ENCODE measurements at places on chromosomes 5 and 9. TPM values are rescaled to one million over a fixed set of nuclear protein-coding genes. Genes with fewer than 3 reads are reported as not detected.

PCDHB16 gene
- 1.8 TPM for total RNA-seq

- DNase-seq: no peak
Observed at GRCh38 chr9:89745601-89746376, 141.0 kb downstream of the GADD45G start.

FBXW11 gene
- 111 TPM for total RNA-seq

RLN2 gene
- total RNA-seq: not detected

DNAJC18 gene
- 8.8 TPM for total RNA-seq

DNA sequence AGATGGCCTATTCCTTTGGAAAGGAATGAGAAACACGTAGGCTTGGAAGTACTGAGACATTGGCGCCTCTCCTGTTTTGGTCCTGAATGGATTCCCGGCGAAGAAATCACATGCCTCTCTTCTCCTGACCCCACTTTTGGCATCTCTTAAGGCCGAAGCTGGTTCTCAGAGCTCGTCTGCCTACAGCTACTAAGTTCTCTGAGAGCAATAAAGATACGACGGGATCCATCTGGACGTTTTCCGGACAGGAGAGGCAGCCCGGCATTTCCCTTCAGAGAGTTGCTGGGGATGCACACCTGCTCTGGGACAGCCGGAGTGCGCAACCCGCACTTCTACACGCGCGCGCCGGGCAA, 336.8 kb upstream of the PUM3 start:
- no peak for DNase-seq

PCDHA1 gene
- total RNA-seq: not detected

DNA sequence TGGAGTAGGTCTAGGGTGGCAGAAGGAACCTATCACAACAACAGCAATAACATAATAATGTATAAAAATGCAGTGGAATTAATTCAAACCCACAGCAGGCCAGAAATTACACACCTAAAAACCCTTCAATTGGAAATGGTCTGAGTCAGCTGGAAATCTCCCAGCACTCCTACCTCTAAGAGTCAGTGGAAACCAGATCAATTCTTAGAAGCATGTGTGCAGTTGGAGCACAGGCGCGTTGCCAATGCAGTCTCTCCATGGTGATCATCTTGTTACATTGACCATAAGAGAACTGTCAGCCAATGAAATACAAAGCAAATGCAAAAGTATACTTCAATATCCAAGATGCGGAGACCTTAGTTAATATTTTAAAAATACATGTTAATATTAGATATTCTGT, 15.1 kb upstream of the CSNK1G3 start:
- DNase-seq: no peak

BARHL1 gene
- not detected for total RNA-seq

DNA sequence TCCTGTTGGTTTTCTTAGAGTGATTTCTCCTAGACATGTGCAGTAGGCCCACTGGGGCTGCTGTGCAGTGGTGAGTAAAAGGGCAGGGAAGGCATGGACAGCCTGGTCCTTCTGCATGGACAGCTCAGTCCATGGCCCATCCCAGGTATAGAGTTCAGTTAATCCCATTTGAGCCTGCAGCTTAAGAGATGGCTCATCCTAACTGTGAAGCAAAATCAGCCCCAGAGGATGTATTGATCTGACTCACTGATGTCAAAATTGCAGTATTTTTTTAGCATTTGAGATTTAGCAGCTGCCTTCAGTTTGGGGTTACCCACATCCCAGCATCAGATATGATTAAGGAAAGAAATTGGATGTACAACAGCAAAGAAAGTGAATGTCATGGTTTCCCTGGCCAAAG, 93.4 kb downstream of the PDE6A start:
- DNase-seq: no peak

ANKRA2 gene
- 6.7 TPM for total RNA-seq

DNA sequence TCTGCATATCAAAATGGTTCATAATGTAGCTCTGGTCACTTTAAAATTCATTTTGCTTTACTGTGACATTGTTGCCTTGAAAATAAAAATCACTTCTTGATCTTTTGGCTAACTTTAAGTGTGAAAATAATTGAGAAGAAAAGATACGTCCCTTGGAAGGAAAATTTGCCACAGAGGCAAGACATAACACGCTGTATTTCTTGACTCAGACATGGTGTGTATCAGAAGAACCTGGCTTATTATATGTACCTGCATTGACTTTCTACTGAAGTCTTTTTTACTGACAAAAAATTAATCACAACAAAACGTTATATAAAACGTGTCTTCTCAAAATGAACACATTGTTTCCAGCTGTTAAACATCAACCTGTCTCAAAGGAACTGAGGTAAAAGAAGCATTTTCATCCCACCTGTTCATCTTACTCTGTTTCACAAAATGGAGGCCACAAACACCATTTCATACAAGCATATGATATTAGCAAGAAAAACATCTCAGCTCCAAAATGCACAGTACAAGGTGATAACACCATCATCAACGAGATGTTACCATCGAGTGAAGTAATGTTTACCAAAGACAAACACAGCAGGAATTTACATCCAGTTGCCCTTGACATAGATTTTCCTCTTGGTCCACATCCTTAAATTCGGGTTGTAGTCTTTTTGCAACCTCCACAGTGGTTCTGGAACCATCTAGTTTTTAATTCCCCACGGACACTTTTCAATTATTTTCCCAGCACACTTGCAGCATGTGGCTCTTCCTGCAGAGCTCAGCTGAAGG, 179.9 kb downstream of the GLIS3 start:
- no peak for DNase-seq

SCGB3A1 gene
- total RNA-seq: not detected

DNA sequence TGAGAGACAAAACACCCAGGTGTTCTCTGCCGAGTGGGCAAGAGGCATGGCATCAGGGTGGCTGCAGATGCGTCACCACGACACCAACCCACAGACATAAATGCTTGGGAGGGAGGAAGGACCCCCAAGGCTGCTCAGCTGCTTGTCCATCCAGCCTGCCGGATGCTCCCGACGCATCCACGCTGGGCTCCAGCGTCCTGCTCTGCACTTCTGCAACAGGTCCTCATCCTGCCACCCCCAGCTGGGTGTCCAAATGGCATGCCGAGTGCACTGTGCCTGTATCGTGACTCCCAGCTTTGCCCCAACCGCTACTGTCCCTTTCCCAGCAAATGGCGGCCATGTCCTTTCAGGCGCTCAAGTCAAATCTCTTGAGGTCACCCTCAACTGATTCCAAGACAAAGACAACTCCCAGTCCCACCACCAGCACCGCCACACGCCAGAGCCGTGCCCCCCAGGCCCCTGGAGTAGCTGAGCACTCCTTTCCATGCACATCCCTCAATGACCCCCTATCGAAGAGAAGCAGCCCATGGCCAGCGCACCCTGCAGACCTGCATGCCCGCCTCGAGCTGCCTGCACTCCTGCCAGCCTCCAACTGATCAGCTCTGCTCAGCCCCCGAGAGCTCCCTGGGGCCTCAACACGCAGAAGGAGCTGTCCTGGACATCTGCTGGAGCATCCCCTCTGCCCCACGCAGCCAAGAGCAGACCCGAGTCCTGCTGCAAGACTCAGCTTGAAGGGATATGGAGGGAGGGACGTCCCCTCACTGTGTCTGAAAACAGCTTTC, 116.7 kb downstream of the ROR2 start:
- no peak for DNase-seq

DNA sequence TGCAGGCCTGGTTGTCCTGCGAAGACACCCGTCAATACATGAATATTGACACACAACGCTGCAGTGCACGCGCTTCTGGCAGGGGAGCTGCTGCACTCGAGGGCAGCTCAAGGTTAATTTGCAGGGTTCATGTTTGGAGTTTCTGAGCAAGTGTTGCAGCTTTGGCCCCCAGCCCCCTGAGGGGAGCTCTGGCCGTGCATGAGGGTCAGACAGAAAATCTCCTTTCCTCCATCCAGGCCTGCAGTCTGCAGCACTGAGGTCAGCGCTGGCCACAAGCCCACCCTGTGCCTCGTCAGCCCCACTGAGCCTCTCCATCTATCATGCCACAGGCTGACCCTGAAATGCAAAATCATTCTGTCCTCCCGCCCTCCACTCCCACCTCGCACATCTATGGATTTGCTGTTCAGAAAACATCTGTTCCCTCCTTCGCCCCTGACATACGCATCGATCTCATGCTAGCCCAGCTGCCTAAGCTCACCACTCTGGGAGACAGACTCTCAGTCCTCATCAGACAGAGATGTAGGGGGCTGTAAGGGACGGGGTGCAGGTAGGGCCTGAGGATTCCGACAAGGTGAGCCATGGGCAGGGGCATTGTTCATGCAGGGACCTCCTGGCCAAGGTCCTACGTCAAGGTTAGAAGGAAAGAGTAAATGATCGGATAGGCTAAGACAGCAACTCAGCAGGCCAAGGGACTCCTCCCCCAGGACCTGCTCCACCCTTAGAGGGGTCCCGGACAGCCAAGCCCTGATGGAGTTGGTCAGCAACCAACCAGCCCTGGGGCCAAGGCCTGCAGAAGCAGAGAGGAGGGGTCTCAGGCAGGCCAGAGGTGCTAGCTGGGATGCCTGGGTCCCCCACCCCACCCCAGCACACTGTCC, 125.1 kb downstream of the KCNIP1 start:
- DNase-seq: no peak

DNA sequence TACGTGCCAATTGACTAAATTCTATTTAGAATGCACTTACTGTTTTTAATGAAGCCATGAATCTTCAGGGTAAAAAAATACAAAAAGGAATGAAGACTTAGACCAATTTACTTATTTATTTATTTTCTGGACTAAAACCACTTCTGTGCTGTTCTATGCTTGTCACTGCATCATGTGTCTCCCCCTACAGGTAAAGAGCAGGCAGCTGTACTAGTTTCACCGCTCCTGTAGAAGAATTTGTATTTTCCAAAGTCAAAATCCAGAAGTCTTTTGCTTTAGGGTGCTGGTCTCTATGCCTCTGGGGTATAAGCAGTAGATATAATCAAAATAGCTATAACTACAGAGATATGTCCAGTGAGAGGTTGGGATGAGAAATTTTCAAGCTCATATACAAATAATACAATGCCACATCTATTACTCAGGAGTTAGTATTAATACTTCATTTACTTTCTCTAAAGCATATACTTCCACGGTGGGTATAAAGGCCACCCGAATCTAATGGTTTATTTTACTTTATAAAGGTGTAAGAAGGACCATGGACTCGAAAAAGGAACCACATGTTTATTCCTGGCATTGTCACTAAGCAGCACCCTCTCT, 591.5 kb downstream of the RAB3C start:
- DNase-seq: no peak

ZNF483 gene
- total RNA-seq: 4.8 TPM

- DNase-seq: no peak
Observed at GRCh38 chr9:93940951-93941350, 14.2 kb downstream of the BARX1 start.

GRCh38 chr9:16763946-16764345, 106.5 kb downstream of the BNC2 start:
- no peak for DNase-seq

BSPRY gene
- 0.13 TPM for total RNA-seq

GLE1 gene
- 25.9 TPM for total RNA-seq

DNA sequence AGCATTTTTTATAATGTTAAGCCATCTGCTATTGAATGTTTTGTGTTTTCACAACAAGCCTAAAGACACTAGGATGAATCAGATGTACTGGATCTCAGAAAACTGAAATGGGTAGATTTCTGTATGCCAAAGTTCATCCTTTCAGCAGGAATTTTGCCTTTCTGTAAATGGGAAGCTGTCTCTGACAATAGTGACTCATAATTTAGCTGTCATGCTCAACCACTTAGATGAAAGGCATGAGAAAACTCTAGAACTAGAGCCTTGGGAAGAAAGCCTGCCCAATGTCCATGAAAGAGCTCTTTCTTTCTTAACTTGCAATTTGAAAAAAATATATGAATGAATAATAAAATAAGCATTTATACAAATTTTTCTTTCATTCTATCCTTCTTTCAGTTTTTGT, 616.0 kb upstream of the EDIL3 start:
- no peak for DNase-seq

- DNase-seq: no peak
Observed at GRCh38 chr5:144131261-144131660, 39.2 kb downstream of the YIPF5 start.

DNA sequence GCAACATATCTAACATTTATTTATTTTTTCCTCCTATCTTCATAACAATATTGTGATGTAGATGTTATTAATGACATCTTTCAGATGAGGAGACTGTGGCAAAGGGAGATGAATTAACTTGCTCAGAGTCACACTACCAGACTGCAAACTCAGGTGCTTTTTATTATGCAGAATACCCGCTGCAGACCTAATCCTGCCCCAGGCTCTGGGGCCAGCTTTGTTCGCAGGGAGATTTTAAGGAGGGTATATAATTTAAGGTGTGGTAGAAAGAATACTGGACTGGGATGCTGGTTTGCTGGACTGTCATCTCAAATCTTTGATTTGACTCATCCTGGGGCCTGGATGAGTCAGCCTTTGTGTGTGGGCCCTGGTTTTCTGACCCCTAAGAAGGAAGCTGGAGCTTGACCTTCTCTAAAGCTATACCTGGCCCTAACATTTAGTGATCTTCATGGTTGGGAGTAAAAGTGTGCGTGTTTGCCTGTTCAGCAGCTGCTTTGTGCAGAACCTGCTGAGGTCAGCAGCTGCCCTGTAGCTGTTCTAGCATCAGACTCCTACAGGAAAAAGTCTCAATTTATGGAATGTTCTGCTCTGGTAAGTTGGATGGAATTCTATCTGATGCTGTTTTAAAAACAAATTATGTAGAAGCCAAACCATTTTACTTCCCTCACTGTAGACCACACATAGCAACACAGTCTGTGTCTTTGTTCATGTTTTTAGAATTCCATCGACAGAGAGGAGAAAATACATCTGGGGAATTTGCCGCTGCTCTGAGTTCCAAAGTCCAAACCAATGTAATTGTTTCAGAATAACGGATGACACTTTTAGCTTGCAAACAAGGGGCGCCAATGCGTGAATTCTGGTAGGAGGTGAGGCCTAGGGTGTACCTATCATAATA, 4.5 kb downstream of the SLC36A1 start:
- no peak for DNase-seq

- DNase-seq: no peak
Observed at GRCh38 chr5:81427566-81427965, 33.6 kb upstream of the ACOT12 start.

IL5 gene
- total RNA-seq: not detected

TMEM171 gene
- 2.1 TPM for total RNA-seq

GRCh38 chr9:124300312-124300711, 42.6 kb downstream of the NEK6 start:
- no peak for DNase-seq

SCGB3A2 gene
- 0.39 TPM for total RNA-seq

GRCh38 chr9:78666818-78667414, 370.0 kb downstream of the PSAT1 start:
- no peak for DNase-seq

DNA sequence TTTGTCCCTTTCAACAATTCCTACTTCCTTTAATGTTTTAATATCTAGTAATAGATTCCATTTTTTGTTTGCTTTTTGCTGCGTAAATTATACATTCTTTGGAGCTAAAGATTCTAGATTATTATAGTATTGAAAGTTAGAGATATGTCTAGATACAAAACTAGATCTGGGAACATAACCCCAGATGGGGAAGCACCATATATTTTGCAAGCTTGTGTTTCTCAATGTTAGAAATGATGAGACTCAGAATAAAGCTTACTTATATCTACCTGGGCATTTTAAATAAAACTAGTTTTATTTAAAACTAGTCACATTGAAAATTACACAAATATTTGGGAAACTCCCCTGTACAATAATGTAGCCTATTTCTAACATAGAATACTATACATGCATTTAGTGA, 32.2 kb downstream of the TRIO start:
- no peak for DNase-seq

ZNF454 gene
- 0.10 TPM for total RNA-seq

GRCh38 chr5:6066016-6066415, 312.3 kb downstream of the MED10 start:
- no peak for DNase-seq

All from Panc1 (cell line).